CD4-positive, alpha-beta T cell treated with Interleukin-1 beta for 1 hour (primary cell): ENCODE measurements at places on chromosomes 11 and 22.

DNA sequence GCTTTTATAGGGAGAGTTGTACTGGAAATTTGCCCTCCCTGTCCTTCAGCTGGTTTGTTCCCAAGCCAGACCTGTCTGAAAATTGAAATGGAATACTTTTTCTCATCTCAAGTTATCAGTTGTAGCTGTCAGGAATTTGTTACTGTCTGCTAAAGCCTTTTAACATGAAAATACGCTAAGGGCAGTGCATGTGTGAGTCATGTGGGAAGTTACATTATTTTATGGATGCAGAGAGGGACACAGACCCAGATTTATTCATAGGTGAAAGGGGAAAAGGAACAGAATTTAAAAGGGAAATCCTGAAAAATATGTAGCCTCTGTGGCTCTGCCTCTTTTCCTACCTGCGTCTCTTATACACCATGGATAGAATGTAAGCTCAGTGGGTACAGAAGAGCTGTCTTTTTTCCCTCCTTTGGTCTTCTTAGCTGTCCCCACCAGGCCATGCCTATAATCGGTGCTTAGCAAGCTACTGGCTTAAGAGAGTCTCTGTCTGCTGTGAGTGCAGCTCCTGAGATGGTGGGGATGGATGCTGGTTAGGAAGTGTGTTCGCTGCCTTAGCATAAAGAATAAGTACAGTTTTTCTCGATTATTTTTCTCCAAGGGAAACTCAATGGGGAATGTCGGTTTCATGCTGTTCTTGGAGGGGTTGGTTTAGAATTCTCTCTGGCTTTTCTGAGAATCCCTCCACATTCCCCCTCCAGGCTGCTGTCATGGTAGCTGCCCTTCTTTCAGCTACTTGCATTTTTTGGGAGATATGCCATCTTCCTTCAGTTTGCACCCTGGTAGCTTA, 166.8 kb downstream of the TEAD1 start:
- DNase-seq: no peak

DNA sequence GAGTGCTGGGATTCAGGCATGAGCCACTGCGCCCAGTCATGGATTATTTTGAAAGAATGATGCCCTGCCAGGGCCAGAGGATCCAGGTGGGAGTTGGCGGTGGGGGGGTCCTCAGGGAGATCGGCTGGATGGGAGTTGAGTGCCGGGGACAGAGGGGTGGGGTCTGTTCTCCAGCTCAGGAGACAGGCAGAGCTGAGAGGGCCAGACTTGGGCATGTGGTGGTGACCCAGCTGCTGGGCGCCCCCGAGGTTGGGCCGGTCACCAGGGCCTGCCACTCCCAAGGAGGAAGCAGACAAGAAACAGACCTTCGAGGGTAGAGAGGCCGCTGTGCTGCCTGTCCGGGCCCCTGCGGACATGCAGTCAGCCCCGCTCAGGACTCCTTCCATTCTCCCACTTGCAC, 11.8 kb upstream of the PRODH start:
- no peak for DNase-seq

- DNase-seq: no peak
Measured at GRCh38 chr11:48538991-48539390, 50.4 kb downstream of the OR4A47 start.

DNA sequence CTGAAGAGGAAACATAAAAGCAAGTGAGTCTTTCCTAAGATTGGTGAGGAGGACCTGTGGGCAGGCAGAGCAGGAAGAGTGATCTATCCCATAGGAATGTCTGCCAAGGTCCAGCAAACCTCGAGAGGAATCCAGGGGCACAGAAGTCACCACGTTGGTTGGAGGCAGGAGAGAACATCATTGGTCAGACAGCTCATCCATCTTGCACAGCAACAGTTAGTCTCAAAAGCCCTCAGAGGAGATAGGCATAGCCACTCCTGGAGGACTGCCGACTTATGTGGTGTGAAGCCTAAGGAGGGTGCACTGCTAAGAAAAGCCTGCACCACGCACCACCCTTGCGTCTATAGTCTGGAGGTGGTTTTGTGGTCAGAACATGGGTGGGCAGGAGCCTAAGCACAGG, 109.1 kb downstream of the RASSF10 start:
- DNase-seq: no peak

- no peak for DNase-seq
Measured at GRCh38 chr11:115580927-115581680, 76.9 kb upstream of the CADM1 start.

DNA sequence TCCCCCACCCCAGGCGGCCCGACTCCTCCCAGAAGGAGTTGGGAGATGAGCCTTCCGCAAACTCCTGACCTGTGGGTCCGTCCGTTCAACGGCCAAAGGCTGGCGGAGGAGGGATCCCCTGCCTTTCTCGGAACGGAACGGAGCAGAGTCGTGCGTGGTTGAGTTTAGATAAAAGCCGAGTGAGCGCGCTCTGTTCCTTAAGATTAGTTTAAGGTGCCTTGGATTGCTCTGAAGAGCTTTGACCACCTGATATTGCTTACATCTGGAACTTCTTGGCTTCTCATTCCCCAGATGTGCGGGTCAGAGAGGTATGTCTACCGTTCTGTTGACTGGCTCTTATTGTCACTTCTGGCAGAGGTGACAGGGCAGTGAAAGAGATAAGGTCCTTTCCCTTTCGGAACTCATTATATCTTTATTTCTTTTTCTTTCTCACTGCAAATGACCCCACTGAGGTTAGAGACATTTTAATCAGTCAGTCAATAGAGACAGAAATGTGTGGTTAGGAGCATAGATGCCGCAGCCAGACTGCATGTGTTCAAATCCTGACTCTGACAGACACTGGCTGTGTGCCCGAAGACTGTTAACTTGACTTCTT, at the start of gene TRIM6:
Gene TRIM6 (plus strand): TSS at position 31 of the 595 bp plus-strand sequence. CDS start 261 bp downstream, at position 292.
- DNase-seq: peak; percentile 8

GRCh38 chr11:19746086-19746485, 33.4 kb downstream of the NAV2 start:
- no peak for DNase-seq

GRCh38 chr11:124643605-124644425, 21.2 kb downstream of the TBRG1 start:
- no peak for DNase-seq

DNA sequence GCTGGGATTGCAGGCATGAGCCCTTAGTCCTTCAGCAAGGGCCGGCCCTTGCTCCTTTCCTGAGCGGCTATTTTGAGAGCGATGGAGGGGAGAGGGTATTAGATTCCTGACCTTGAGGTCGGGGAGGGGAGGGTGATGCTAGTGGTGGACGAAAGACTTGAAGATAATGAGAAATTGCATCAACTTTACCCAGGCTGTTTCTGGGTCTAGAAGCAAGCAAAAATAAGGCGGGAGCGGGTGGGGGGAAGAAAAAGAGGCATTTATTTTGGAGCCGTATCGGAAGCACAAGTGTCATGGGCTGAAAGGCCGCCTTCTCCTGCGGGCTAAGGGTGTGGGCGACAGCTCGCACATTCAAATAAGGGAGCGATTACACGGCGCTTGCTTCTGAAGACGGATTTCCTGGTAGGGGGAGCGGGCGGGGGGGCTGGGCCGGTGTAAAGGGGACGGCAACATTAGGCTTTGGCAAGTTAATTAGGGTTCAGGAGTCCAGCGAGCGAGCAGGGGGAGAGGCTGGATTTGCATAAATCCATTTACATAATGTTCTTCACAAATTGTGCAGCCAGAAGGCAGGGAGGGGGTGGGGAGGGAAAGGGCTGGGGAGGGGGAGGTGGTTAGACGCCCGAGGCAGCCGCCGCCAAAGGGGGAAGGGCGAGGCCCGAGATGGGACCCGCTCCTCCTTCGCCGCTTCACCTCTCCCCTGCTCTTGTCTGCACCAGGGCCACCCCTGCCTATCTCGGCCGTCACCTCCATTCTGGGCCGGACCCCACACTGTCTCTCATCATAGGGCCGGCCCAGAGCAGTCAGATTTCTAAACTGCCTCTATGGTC, 245.9 kb downstream of the MIAT start:
- DNase-seq: no peak

- DNase-seq: no peak
Measured at GRCh38 chr11:75096456-75097172, at the start of gene OR2AT4. OR2AT4 (minus strand) TSS chr11:75096876.

- DNase-seq: no peak
Measured at GRCh38 chr11:69653406-69653960, 12.5 kb downstream of the CCND1 start.

- DNase-seq: no peak
Measured at GRCh38 chr11:6834021-6834420, 11.5 kb upstream of the OR10A5 start.

DNA sequence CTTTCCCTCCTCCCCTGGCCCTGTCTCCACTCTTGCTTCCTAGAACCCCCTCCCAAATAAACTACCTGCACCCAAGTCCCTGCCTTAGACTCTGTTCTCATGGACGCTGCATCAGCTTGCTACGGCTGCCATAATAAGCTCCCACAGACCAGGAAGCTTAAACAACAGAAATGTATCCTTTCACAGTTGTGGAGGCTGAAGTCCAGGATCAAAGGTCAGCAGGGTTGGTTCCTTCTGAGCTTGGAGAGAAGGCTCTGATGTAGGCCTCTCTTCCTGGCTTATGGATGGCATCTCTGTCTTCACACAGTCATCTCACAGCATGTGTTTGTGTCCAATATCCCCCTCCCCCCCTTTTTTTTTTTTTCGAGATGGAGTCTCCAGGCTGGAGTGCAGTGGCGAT, 23.4 kb downstream of the CBX7 start:
- no peak for DNase-seq

DNA sequence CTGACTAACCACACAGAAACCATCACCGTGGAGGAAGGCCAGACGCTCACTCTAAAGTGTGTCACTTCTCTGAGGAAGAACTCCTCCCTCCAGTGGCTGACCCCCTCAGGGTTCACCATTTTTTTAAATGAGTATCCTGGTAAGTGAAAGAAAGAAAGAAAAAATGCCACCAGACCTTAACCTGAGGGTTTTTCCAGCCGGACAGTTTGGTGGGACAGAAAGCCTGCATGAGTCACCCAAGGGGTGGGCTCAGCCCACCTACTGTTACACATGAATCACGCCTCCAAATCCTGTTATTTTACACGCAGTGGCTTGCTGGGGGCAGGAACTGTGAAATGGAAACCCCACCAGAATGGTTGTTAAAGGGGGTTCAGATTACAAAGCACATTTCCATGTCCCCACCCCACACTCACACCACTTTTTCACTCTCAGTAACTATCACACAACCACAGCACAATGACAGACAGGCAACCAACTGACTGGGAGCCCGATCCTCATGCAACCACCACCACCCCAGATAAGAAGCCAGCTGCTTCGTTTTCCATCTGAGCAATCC, 11.9 kb downstream of the CRTAM start:
- peak; percentile 58 for DNase-seq

DNA sequence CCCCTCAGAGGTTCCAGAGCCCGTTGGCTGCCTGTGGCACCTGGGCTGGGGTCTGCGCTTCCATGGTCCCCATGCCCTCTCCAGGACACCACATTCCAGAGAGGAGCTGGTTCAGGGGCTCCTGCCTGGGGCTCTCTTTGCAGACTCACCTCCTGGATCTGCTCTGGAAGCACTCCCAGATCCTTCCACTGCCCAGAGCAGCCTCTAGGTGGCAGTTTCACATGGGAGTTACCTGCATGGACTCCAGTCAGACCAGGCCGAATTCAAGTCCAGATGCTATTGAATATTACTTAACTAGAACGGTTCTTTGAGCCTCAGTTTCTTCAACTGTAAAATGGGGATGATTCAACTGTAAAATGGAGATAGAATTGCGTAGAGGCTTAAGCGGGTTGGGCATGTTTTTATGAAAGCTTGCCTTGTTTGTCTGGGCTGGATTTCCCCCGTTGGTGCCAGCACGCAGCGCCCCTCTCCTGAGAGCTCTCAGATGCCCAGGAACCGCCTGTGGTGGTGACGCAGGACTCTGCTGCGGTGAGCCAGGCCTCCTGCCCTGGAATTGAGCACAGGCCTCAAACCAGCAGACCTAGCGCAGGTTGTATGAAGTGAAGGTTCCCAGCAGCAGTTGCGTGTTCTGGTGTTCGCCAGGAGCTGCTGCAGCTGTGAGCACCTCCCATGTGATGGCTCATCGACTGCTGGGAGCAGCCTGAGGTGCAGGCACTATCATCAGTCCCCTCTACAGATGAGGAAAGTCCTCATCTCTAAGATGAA, 44.2 kb downstream of the LMO1 start:
- DNase-seq: no peak

- peak; percentile 30 for DNase-seq
Measured at GRCh38 chr22:35409783-35410662, 10.1 kb downstream of the MCM5 start.

DNA sequence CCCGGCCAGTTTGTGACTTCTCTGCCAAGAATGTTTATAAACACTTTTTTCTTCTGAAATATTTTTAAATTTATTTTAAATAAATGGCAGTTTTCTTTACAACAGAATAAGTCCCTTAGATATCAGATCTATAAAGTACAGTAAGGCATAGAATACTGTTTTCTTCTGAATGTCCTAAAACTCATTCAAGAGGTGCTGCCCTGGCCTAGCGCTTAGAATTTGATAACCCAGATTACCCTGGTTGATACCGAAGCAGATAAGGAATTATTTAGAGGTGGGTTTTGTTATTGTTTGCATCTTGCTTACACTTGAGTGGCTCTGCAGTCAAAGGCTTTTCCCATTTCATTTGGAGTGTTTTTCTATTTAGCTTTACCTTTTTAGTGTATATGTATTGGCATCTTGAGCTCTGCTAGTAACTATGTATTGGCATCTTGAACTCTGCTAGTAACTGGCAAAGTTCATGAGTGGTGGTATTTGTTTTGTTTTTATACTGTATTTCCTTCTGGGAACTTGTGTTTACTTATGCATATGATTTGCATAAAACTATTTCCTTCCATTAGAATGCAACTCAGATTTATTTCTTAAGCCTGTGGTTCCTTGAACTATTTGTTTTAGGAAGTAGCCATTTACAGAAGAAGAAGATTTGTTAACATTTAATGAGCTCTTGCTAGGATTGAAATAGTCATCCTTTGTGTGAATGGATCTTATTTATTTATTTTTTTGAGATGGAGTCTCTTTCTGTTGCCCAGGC, 1.2 kb downstream of the ACAD8 start:
- no peak for DNase-seq

- DNase-seq: no peak
Measured at GRCh38 chr22:17726928-17727897, 47.1 kb downstream of the BID start.

GRCh38 chr22:26894362-26894761, 237.0 kb downstream of the MIAT start:
- no peak for DNase-seq

DNA sequence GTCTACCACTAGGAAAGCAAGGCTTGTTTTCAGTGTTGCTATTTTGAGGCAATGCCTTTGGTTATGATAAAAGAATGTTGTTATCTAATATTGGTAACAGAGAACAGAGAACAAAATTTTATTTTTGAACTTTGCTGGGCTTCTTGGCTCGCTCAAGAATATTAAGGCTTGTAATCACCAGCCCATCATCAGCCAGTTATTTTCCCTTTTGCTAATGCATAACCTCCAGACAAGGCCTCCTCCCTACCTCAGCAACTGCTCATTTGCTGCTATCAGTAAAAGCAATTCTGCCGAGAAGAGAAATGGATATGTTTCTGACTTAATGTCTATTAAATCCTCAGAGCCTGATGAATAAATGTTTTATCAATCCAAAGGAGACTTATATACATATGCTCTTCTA, 8.9 kb downstream of the MTMR2 start:
- DNase-seq: no peak

- no peak for DNase-seq
Measured at GRCh38 chr22:50151571-50152537, 18.7 kb upstream of the PANX2 start.

GRCh38 chr11:37171451-37171850, 573.4 kb upstream of the RAG2 start:
- DNase-seq: no peak
